ENCODE measurements at places on chromosomes 3 and 15.

DNA sequence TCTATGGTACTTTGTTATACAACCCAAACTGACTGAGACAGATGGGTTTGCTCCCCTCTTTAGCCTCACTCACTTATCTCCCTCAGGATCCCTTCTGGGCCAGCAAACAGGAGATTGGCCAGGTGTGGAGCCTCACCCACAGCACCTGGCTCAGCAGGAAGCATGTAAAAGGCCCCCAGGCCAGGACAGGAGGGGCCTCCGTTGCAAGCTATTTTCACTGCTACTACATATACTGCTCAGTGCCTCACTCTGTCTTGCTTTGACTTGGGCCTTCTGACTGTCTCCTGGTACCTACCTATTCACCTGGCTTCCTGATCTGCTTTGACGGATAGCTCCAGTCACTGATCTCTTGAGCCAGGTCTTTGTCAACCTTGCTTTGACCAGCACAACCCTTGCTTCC is 20.4 kb upstream of the TPM1 start:
- ATAC-seq = no peak

- ATAC-seq = no peak
Observed at GRCh38 chr3:3209714-3210113, 30.2 kb upstream of the CRBN start.

GRCh38 chr15:75036212-75036616 is 12.8 kb downstream of the PPCDC start:
- ATAC-seq = no peak

DNA sequence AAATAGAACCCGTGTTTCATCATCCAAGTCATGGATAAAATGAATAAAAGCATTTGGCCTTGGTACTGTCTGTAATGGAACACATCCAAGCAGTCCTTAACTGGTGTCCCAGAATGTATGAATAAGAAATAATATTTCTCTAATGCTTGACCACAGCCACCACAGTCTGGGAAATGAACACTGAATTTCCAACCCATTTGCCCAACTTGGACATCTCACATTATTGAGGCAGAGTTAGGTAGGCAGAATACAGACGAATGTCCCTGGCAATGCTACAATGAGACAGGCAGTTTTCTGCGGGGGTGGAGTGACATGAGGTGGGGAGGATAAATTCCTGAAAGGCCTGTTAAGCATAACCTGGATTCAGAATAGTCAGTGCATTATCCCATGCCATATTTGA is 245.7 kb downstream of the ZIC1 start:
- no peak for ATAC-seq

DNA sequence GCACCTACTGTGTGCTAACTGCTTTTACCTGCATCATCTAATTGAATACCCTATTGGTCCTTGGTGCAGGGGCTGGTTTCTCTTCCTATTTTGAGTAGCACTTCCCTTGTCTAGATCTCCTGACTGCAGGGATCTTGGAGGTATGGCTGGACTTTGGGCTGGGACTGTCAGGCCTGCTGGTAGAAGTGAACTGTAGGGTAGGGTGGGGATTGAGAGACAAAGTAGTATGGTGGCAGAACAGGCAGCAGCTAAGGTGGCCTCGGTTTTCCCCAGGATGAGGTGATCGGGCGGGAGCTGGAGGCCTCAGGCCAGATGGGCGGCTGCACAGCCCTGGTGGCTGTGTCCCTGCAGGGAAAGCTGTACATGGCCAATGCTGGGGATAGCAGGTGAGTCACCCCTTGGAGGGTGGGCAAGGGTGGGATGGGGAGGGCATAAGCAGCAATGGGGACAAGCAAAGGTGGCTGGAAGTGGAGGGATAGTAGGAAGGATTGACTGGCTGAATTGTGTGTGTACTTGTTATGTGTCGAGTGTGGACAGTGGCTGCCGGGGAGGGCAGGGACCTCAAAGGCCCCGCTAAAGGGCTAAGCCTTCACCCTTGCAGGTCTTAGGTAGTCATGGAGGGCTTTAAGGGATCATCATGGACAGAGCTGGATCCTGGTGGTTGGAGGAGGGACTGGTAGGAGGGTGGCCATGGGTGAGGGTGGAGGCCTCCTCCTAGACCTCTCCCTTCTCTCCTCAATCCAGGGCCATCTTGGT is 2.0 kb downstream of the PPM1M start:
- no peak for ATAC-seq

- ATAC-seq = no peak
Observed at GRCh38 chr3:46462511-46462910, 2.2 kb downstream of the LTF start.

Measured in gastroesophageal sphincter (tissue), 4 donors.